T-helper 9 cell (primary cell): ENCODE measurements at places on chromosomes 3 and 15.

DNA sequence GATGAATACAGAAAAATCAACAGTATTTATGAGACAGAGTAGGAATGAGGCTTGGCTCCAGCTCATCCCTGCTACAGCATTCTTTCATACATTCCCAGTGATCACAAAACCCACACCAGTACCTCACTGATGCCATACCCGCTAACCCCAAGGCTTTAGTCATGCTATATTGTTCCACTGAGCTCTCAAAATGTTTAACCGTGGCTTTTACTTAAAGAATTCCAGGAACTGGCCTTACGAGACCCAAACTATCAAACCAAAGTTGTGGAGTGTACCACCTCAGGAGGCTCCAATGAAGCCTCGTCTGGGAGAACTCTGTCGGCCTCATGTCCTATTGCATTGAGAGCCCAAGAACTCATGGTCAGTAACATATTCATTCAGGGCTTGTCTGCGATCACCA lies 278.9 kb downstream of the ULK4 start:
- no peak for DNase-seq

DNA sequence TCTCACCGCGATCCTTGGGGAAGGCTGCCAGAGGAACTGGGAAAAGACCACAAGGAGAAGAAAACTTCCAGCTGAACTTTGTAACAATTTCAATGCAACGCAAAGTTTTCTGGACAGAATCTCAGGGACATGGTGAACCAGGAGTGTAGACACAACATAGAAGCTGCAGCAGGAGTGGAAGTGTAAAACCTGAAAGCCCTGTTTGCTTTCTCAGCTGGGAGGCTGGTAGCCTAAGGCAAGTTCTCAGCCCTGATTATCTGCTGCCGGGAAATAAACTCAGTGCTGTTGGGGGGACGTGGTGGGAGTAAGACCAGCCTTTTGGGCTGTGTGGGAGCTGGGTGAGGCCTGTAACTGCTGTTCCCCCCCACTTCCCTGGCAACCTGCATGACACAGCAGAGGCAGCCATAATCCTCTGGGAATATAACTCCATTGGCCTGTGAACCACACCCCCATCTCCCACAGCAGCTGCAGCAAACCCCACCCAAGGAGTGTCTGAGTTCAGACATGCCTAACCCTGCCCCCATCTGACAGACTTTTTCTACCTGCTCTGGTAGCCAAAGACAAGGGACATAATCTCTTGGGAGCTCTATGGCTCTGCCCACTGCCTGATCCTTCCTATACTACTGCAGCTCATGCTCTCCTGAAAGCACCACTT lies 106.7 kb downstream of the ZNF621 start:
- no peak for DNase-seq

DNA sequence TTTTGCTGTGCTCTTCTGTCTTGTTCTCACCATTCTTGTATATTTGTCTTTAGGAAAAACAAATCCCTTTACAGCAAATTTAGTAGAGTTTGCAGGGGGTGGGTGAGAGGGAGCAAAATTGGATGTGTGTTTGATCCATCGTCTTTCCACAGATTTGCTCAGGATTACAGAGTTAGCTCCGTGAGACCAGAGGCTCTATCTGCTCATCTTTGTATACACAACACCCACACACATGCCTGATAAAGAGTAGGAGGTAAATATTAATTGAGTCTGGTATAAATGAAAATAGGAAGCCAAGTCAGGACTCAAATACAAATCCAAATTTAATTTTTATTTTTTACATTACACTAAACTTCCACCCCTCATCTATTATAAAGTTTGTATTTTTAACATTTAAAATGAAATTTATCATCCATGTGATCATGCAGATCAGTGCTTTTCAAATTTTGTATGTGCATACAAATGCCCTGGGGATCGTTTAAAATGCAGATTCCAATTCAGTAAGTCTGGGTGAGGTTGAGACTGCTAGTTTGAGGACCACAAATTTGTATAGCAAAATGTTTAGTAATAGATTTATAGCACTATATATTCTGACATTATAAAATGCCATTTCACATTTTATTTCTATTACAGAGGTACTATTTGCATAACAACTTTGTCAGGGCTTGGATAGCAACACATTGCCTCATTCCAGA lies 326.7 kb downstream of the LSAMP start:
- no peak for DNase-seq

DNA sequence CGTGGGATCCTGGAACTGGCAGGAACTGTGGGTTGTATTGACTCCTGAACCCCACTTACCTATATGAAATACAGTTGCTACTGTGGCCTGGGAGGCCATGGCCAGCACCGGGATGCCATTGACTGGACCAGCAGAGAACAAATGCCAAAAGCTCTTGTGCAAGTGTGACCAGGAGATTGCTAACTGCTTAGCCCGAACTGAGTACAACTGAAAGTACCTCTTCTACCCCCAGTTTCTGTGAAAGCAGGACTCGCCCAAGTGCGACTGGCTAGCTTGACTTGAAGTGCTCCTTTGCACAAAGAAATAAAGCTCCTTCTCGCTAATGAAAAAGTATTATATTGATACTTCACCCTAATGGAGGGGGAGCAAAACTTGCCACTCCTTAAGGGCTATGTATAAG lies 101.3 kb upstream of the ATP11B start:
- DNase-seq = no peak

- no peak for DNase-seq
Observed at GRCh38 chr3:194205675-194206133, 69.8 kb downstream of the HES1 start.

- DNase-seq = no peak
Observed at GRCh38 chr3:164004205-164004604, 1074.1 kb downstream of the SI start.

DNA sequence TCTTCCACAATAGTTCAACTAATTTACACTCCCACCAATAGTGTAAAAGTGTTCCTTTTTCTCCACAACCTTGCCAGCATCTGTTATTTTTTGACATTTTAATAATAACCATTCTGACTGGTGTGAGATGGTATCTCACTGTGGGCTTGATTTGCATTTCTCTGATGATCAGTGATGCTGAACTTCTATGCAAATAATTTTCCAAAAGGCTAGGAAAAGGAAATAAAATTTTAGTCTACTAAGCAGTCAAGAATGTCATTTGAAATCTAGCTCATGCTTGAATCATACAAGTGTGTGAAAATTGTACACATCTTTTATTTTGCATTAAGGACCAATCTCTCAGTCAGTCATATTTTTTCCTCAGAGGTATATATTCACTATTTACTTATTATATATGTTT lies 101.7 kb upstream of the UBP1 start:
- no peak for DNase-seq

- DNase-seq = no peak
Observed at GRCh38 chr15:31300208-31300661, 26.4 kb upstream of the KLF13 start.

DNA sequence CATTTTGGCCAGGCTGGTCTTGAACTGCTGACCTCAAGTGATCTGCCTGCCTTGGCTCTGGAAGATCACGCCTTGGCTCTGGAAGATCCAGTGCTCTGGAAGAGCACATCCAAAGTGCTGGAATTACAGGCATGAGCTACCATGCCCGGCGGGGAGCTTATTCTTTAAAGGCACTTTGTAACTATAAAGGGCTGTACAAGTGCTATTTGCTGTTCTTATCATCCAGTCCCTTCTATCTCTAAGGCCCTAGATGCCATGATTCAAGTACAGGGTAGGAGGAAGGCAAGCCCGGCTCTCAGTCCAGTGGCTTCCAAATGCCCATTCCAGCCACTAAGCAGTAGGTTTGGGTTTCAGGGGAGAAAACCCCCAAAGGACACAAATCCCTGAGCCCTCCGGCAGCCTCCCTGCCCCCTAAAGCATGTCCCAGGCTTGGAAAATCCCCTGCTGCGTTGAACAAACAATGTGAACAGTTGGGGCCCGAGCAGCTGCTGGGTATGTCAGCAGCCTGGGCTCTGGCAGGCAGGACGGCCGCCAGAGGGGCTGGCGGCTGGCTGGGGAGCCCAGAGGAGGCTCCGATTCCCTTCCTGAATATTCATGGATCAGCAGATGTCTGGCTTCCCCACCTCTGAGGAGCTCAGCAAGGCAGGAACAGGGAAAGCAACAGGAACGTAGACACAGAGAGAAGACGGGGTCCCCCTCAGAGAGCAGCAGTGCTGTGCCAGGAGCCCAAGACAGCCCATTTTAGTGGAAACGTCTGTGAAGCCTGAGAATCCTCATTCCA lies 7.7 kb downstream of the IGDCC4 start:
- DNase-seq = no peak

DNA sequence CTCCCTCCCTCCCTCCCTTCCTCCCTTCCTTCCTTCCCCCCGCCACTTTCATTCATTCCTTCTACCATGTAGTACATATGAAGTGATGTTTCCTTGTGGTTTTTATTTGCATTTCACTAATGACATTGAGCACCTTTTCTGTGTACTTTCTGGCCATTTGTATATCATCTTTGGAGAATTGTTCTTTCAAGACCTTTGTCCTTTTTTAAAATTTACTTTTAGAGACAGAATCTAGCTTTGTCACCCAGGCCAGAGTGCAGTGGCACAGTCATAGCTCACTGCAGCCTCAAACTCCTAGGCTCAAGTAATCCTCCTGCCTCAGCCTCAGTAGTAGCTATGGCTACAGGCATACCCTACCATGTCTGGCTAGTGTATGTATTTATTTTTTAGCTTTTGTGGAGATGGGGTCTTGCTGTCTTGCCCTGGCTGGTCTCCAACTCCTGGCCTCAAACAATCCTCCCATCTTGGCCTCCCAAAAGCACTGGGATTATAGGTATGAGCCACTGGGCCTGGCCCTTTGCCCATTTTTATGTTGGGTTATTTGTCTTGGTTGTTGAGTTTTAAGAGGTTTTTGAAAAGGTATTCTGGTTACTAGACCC lies 42.0 kb upstream of the CTDSPL2 start:
- DNase-seq = no peak

DNA sequence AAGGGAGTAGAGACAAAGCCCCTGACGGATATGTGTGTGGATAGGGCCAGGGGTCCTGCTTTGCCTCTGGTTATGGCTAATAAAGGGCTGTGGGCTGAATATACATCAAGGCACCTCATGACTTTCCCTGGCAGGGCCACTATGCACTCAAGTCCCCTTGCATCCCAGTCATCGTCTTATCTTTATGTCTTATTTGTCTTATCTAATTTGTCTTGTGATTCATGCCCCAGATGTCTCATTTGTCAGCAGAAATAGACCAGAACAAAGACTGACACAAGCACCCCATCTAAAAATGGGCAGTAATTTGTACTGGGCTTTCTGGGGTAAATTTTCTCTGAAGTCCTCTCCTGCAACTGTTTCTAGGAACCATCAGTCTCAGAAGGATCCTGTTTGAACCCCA lies 68.6 kb downstream of the ITGA11 start:
- no peak for DNase-seq

GRCh38 chr15:60392601-60392985 lies 5.2 kb downstream of the ANXA2 start:
- no peak for DNase-seq

GRCh38 chr3:117285737-117286136 lies 576.2 kb downstream of the TUSC7 start:
- no peak for DNase-seq

GRCh38 chr3:64645243-64645642 lies 42.6 kb downstream of the ADAMTS9 start:
- DNase-seq = no peak

GRCh38 chr15:77112838-77113504 lies 42.1 kb upstream of the TSPAN3 start:
- no peak for DNase-seq

GRCh38 chr3:17356585-17356984 lies 385.8 kb downstream of the TBC1D5 start:
- DNase-seq = no peak

- DNase-seq = no peak
Observed at GRCh38 chr15:38624244-38625205, 59.9 kb upstream of the RASGRP1 start.

DNA sequence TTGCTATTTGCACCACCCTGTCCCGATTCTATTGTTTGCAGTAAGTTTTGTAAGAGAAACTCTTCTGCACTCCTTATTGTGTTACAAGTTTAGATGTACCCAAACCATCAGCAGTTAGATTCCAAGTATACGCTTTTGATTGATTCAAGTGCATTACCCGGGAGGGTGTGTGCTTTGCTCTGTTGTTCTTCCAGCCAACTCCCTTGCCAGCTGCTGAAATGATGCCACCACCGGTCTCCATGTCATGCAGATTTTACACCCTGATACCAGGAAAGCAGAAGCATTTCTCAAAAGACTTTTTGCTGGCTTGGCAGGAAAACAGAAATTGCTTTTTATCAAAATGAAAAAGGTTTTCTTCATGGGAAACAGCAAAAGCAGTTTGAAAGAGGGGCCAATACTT lies 1006.6 kb upstream of the CFAP20DC start:
- DNase-seq = no peak

- no peak for DNase-seq
Observed at GRCh38 chr15:62849316-62850106, 193.0 kb upstream of the TPM1 start.

- DNase-seq = no peak
Observed at GRCh38 chr3:115766587-115767482, 143.5 kb downstream of the GAP43 start.

DNA sequence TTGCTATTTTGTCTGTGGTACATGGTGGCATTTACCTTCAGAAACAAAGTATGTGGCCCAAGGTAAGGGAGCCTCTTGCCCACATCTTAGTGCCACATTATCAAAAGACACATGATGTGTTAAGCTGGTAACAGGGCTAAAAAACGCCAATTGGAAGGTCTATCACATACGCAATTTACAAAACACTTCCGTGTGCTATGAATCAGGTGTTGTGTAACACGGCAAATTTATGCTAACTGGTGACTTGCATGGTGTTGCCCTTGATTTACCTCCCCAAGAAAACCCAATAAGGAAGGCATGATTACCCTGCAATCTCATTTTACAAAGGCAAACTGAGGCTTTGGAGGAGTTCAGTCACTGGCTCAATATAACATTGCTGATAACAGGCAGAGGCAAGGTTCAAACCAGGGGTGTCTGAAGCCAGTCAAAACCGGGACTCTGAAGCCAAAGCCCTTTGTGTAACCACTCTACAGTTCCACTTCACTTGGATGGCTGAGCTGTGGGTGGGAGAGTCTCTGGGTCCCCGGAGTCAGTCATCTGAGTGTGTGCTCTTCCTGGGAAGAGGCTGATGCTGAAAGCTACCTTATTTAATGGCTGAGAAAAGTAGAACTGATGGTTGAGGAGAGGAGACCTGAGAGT lies 103.9 kb upstream of the BCL6 start:
- no peak for DNase-seq

GRCh38 chr15:32853592-32853991 lies 135.8 kb downstream of the GREM1 start:
- DNase-seq = no peak
